Germinal center (tissue), 1 donor: ENCODE measurements at places on chromosomes 13 and 19.

GRCh38 chr19:4109626-4109945, 14.3 kb downstream of the MAP2K2 start:
- no peak for DNase-seq

- DNase-seq, result no peak
Observed at GRCh38 chr19:23346696-23347095, 48.6 kb downstream of the ZNF91 start.

DNA sequence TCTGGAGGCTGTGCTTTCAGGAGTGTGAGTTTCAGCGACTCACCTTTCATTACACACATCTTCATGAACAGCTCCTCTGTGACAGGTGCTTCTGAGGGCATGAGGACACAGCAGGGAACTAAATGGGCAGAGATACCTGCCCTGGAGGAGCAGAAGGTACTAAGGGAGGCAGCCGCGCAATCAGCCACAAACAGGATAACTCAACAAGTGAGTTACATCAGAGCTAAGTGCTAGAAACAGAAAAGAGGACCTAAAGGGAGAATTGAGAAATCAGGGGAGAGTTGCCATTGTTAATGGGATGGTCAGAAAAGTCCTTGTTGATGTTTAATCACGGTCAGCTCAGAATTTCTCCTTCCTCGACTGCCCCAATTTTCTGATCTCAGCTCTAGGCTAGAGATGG, 42.5 kb downstream of the SYDE1 start:
- no peak for DNase-seq

DNA sequence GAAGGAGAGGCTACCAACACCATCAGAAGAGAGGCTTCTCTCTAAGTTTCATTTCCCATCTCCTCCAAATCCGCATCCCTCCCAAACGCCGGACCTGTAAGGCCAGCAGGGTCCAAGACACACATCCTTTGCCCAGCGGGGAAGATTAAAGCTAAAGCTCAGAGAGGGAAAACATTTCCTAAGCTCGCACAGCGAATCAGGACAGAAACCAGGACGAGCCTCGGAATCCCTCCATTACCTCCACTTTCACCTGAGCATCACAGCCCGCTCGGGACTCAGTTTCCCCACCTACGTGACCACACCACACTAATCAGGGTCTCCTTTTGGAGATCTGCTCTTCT, 711 bp upstream of the FOSB start:
- DNase-seq, result no peak

DNA sequence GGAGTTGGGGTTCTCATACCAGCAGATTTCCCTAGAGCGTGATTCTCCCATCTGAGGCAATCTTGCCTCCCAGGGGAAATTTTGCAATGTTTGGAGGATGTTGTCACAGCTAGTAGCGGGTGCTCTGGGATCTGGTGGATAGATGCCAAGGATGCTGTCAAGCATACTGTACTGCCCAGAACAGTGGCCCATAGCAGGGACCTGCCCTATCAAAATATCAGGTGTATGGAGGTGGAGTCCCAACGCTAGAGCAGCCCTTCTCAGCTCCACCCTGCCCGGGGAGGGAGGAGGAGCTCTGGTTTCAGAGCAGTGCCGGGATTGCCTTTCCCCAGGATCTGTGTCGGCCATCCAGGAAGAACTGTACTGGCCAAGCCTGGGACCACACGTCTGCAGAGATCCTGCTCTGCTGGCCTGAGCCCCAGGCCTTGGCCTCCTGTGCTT, 10.9 kb upstream of the QTRT1 start:
- no peak for DNase-seq

DNA sequence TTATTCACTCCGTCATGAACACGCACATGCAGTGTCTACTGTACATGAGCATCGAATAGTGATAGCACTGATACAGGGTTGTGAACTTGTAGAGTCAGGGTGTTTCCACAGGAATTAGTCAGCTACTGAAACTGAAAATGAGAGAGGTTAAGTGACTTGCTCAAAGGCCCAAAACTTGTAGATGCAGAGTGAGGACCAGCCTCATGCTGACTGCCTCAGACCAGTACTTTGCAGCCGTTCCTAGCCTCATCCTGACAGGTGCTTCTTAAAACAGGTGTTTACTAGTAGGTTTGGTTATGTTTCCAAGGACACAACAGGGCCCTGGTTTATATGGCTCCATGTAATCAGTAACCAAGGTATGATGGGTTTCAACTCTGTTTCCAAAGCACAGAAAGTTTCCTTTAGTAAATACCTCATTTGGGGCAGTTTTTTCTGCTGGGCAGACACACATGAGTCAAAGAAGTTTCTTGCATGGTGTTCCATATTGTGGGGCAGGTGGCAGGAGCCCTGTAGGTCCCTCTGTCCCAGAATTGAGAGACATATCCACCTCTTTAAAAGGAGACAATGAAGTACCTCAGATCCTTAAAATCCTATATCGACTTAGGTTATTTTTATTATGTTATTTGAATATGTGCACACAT, 16.0 kb downstream of the FGF9 start:
- DNase-seq, result no peak

DNA sequence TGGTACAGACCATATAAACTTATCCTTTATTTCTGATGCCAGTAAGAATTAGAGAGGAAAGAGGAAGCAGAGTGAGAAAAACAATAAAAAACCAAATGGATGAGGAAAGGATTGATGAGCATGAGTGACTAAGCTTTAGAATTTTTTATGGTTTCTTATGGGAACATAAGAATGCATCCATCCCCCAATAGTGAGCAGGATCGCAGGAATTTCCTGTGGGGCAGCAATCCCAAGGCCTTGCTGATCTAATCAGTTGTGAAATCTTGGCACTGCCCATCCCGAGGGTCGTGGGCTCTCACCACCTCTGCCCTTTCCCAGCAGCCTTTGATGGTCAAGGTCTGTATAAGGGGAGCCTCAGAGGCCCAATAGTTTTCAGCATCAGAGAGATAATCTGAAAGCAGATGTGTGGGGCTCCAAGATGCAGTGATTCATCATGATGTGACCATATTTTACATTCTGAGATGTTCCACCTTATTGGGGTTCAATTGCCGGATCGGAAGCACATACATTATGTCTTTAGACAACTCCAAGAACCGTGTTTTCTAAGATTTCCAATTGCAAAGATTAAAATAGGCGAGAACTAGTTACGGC, 222.1 kb downstream of the DNAJC15 start:
- DNase-seq, result no peak

- DNase-seq, result no peak
Observed at GRCh38 chr13:113378825-113379224, 14.9 kb upstream of the GRTP1 start.

DNA sequence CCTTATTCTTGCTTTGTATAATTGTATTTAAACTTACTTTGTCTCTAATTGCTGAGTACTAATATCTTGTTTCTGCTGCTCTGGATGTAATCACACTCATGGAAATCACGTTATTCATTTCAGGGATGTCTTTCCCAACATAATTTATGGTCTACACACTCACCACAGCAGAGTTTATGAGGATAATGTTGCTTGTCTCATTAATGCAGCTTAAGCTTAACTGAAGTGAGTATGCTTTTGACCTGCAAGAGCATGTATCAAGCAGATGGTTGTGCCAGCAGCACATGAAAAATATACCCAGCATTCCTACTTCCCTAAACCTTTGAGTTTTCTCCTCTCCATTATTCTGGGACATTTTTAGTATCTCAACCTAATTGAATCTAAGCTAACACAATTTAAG, 1080.9 kb downstream of the SLITRK5 start:
- no peak for DNase-seq

GRCh38 chr13:100547791-100548201, 40.8 kb downstream of the GGACT start:
- no peak for DNase-seq

GRCh38 chr13:65633806-65634205, 1596.3 kb downstream of the PCDH9 start:
- DNase-seq, result no peak

DNA sequence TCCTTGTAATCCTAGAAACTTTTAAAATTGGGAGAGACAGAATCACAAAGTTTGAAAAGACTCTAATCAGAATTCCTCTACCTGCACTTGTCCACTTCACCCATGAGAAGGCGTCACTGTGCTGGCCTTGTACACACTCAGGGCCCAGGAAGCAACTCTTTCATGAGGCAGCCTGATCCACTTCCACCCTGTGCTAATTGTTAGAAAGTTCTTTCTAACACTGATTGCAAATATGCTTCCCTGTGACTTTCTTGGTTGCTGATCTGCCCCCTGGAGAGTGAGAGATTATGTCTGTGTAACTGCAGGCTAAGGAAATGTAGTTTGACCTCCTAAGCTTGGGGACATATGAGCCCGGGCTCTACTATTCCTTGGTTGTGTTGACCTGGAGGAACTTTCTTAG, 494.6 kb downstream of the MYO16 start:
- DNase-seq, result no peak

DNA sequence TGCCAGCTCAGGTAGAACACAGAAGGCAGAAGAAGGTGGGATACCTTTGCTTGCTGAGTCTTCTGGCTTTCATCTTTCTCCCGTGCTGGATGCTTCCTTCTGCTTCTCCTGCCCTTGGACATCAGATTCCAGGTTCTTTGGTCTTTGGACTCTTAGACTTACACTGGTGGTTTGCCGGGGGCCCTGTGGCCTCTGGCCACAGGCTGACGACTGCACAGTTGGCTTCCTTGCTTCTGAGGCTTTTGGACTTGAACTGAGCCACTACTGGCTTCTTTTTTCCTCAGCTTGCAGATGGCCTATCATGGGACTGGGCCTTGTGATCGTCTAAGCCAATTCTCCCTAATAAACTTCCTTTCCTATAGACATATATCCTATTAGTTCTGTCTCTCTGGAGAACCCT, 19.8 kb upstream of the ZNF331 start:
- no peak for DNase-seq

- DNase-seq, result no peak
Observed at GRCh38 chr13:36518707-36519106, 86.4 kb downstream of the CCNA1 start.

GRCh38 chr13:77062097-77062496, 35.1 kb upstream of the FBXL3 start:
- DNase-seq, result no peak

DNA sequence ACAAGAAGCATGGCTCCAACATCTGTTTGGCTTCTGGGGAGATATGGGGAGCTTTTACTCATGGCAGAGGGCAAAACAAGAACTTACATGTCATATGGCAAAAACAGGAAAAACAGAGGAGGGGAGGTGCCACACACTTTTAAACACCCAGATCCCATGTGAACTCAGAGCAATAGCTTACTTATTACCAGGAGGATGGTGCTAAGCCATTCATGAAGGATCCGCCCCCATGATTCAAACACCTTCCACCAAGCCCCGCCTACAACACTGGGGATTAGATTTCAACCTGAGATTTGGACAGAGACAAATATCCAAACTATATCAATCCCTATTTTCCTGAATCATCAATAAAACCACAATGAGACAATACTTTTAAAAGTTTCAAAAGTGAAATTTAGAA, 712.1 kb downstream of the PCDH9 start:
- no peak for DNase-seq

DNA sequence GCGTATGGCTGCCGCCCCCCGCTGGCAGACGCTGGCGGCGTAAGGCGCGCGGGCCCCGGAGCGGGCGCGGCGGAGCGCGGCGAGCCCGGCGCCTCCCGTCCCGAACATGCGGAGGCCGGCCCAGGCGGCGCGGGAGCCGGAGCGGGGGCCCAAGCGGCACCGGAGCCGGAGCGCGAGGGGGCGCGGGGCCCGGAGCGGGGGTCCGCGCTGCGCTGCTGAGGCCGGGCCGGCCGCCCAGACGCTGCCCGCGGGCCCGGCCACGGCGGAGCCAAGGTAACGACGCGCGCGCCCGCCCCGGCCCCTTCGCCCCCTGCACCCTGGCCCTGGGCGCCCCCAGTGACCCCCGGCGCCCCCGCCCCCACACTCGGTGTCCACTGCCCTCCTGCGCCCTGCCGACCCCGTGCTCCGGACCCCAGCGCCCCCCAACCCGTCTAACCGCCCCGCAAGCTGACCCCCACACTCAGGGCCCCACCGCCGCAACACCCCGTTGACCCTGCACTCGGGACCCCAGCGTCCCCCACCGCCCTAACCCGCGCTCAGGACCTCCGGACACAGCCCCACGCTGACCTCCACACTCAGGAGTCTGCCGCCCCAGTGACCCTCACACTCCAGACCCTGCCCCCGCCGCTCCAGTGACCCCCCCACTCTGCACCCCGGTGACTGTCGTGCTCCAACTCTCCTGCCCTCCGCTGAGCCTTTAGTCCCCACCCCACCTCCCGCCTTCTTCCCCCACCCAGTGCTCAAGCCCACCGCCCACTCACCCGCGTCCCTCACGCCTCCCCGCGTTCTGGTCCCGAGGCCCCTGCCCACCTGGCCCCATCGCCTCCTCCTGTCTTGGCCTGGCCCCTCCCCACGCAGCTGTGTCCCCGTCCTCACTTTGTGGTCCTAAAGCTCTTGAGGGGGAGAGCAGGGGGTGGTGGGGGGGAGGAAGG, at the start of gene CSNK1G2:
TSS of gene CSNK1G2 (plus strand) at position 27 of the 932 bp plus-strand sequence. CDS start 28,601 bp downstream, outside the sequence.
- DNase-seq, result no peak

GRCh38 chr13:70183041-70183440, 74.8 kb upstream of the KLHL1 start:
- DNase-seq, result no peak

GRCh38 chr19:55681131-55682092, 6.4 kb downstream of the EPN1 start:
- no peak for DNase-seq

DNA sequence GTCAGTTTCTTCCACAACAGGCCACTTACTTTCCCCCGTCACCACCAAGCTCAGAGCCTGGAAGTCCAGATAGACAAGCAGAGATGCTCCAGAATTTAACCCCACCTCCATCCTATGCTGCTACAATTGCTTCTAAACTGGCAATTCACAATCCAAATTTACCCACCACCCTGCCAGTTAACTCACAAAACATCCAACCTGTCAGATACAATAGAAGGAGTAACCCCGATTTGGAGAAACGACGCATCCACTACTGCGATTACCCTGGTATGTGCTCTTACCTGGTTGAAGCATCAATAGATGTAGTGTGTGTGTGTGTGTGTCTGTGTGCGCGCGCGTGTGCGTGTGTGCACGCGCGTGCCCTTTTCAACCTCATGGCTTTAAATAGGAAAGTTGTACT, 3.7 kb downstream of the KLF5 start:
- no peak for DNase-seq

DNA sequence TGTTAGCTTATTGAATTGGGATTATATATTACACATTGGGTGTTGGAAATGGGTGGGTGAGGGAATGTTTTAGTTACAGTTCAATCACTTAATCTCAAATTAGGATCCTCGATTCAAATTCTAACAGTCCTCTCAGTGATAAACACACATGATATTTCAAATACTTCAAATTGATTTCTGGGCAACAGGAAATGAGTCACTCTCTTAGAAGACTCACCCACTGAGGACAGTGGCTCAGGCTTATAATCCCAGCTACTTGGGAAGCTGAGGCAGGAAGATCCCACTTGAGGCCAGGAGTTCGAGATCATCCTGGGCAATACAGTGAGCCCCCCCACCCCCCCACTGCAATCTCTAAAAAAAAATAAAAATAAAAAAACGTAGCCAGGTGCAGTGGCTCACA, 435.3 kb downstream of the KLF12 start:
- DNase-seq, result no peak

GRCh38 chr13:61900033-61900432, 484.4 kb upstream of the PCDH20 start:
- no peak for DNase-seq
